PC-9 (cell line): ENCODE measurements at places on chromosomes 1 and 21. TPM values are rescaled to one million over a fixed set of nuclear protein-coding genes. Genes with fewer than 3 reads are reported as not detected.

Gene EXTL1
- total RNA-seq: 0.13 and 0.63 TPM in 2 replicates

Gene CHI3L1
- not detected in 2 replicates for total RNA-seq

Gene LCK
- total RNA-seq: 2.0 and 2.6 TPM in 2 replicates

Gene RSPO1
- not detected in 2 replicates for total RNA-seq

Gene LEFTY1
- total RNA-seq: not detected in 2 replicates

Gene SELE
- not detected in 2 replicates for total RNA-seq

Gene PTCH2
- total RNA-seq: 0.28 and 0.83 TPM in 2 replicates
